HT-29 (cell line): ENCODE measurements at places on chromosomes 7 and 10. TPM values are rescaled to one million over a fixed set of nuclear protein-coding genes. Genes with fewer than 3 reads are reported as not detected.

GRCh38 chr7:91194841-91195240 is 69.4 kb upstream of the FZD1 start:
- no peak for DNase-seq

CHAT gene
- not detected in 2 replicates for total RNA-seq

DNA sequence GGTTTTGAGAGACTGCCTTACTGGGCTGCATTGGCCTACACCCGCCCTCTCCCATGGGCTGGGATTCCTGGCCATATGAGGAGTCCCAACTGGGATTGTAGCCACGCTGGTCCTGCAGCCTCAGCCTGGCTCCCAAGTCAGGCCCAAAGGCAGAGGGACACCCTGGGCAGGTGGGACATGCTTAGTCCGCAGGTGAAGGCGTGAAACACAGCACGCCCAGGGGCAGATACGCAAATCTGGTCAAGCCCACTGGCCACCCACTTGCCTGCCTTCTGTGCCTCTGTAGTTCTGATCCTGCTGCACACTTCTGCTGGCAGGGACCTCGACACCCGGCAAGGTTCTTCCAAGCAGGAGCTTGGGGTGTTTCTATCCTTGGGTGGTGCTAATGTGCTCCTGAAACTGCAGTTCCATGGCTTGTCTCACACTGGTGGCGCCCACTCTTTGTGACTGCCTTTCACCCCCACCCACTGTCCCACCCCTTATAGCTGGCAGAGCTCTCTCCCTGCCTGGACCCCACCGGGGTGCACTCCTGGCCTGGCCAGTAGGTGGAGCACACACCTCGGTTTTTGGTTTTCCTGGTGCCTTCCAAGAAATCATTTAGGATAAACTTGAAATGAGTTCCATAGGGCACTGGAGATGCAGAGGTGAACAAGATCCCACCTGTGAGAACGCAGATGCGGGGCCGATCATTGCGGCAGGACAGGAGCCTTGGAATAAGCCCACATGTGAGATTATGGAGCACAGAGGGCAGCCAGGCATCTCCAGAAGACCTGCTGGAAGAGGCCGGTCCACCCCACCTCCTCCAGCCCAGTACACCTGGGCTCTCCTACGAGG is 47.9 kb downstream of the MKI67 start:
- DNase-seq: peak; percentile 61

GIMAP2 gene
- not detected in 2 replicates for total RNA-seq

DNA sequence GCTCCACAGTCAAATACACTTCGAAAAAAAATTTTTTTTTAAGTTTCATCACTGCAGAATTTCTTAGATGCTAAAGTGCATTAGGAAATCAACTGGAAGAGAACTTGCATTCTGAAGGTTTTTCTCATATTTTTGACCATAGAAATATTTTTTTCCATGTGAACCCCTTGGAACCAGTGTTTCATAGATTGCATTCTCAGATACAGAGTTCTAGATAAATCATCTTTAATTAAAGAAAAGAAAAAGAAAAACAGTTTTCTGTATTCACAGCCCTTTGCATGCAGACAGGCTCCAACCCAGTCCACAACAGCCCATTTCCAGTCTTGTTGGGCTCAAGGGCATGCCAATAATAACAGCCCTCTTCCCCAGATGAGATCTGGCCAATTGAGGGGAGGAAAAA is 75.5 kb upstream of the RPA3 start:
- no peak for DNase-seq

- no peak for DNase-seq
Measured at GRCh38 chr10:7161484-7162250, 249.2 kb downstream of the SFMBT2 start.

SPDYE16 gene
- total RNA-seq: 0.15 and 0.63 TPM in 2 replicates

DNA sequence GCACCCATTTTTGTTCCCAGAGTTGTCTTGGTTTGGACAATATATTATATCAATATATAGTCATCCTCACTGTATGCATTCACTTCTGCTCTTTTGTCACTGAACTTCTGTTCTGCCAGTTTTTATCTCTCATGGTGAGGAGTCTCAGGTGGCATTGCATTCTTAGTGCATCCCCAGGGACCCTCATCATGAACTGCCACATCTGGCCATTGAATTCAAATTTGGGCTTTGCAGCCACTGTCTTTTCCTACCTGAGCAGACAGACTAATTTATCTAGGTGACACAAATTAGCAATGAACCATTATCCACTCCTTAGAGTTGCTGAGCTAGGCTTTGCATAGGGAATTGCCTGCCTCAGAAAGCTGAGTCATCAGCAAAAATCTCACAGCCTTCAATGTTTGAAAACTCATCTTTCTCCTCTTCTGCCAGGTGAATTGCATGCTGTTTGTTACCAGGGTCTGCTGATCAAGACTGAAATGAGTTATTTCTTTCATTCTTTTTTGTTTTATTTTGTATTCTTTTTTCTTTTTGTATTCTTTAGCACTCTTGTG is 316.8 kb upstream of the MTPN start:
- DNase-seq: no peak

VKORC1L1 gene
- 12.0 and 13.3 TPM in 2 replicates for total RNA-seq

- peak; percentile 19 for DNase-seq
Measured at GRCh38 chr10:121579656-121580055, 18.6 kb downstream of the FGFR2 start.

- DNase-seq: no peak
Measured at GRCh38 chr10:42850931-42851330, 68.3 kb downstream of the BMS1 start.
